Globus pallidus (tissue), 1 donor: ENCODE measurements at places on chromosomes 16 and 17.

- no peak for DNase-seq
Observed at GRCh38 chr17:29180788-29181160, 576 bp upstream of the MYO18A start.

- DNase-seq: no peak
Observed at GRCh38 chr16:88651276-88651988, 579 bp upstream of the CYBA start.

DNA sequence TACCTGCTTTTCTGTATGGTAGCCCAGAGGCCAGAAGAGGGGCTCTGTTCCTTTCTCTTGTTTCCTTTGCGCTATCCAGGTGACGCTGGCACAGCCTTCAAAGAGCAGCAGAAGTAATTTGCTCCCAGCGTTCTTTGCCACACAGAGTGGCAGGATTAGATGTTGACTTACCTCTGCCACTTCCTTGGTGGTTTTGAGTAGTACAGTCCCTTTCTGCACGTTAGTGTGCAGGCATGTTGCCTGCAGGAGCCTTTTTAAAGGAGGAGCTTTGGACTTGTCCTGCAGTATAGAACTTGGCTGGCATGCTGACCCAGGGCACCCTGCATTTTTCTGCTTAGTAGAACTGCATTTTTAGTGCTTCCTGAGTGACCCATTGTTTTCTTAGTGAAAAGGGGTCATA, at the start of gene ABCC11:
Gene ABCC11, minus strand, starts transcription at position 229 of the 400 bp plus-strand sequence. CDS start 15,618 bp downstream, outside the sequence.
- no peak for DNase-seq

- no peak for DNase-seq
Observed at GRCh38 chr16:8893426-8893825, 11.3 kb downstream of the LITAFD start.

DNA sequence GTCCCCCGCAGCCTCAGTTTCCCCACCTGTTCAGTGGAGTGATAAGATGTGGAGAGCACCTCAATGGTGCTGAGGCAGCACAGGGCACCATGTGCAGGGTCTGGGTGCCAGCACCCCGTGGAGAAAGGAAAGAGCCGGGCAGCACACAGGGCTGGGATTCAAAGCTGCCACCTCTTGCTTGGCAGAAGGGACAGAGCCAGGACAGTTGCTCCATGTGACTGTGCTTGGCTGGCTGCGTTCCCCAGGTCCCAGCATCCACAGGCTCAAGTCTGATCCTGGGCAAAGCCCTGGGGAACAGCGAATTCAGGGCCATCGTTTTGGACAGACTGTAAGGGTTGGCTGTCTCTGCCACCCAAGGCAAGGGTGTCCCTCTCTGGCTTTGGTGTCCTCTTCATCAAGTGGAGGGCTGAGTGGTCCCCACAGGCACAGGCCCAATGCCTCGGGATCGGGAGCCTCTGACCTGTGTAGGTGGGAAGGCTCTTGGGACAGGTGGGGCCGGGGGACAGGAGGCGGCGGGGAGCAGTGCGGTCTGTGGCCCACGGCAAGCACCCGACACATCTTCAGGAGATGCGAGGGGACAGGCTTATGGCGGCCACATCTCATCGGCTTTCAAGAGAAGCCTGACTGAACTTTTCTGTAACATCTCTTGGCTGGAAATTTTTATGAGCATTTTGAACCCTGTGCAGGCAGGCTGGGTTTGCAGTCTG, 8.5 kb downstream of the ZNF469 start:
- DNase-seq: no peak
